NCI-H2029 (cell line): ENCODE measurements at places on chromosomes 1 and 21.

GRCh38 chr1:166113031-166113430, 53.8 kb downstream of the FAM78B start:
- DNase-seq, result no peak

DNA sequence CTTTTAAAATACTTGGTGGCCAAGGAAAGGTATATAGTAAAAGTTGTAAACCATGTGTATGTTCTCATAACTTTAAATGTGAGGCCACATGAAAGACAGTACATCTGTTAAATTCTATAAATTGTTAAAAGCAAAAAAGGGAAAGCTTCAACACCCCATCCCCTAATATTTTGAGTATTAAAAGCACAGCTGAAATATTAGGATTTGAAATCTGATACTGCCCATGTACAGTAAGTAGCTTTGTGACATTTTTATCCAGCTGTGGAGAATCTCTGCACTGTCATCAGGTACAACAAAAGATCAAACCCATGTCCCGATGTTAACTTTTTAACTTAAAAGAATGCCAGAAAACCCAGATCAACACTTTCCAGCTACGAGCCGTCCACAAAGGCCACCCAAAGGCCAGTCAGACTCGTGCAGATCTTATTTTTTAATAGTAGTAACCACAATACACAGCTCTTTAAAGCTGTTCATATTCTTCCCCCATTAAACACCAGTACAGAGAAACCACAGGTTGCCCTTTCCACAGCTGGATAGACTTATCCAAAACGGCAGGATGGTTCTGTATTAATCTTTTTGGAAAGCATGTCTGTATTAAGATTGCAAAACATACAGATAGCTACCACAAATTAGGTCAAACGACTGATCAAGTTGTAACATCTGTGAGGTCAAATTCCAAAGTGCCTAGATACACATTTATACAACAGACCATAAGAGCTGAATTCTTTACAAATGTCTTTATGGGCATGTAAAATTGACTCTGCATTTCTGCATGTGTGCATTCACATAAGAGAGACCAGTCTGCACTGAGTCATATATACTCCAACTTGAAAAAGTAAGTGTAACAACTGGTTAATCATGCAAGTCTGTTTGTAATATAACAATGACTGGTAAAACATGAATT, 5.2 kb downstream of the IRF2BP2 start:
- DNase-seq, result no peak

GRCh38 chr1:187078916-187079315, 250.2 kb downstream of the PLA2G4A start:
- no peak for DNase-seq

DNA sequence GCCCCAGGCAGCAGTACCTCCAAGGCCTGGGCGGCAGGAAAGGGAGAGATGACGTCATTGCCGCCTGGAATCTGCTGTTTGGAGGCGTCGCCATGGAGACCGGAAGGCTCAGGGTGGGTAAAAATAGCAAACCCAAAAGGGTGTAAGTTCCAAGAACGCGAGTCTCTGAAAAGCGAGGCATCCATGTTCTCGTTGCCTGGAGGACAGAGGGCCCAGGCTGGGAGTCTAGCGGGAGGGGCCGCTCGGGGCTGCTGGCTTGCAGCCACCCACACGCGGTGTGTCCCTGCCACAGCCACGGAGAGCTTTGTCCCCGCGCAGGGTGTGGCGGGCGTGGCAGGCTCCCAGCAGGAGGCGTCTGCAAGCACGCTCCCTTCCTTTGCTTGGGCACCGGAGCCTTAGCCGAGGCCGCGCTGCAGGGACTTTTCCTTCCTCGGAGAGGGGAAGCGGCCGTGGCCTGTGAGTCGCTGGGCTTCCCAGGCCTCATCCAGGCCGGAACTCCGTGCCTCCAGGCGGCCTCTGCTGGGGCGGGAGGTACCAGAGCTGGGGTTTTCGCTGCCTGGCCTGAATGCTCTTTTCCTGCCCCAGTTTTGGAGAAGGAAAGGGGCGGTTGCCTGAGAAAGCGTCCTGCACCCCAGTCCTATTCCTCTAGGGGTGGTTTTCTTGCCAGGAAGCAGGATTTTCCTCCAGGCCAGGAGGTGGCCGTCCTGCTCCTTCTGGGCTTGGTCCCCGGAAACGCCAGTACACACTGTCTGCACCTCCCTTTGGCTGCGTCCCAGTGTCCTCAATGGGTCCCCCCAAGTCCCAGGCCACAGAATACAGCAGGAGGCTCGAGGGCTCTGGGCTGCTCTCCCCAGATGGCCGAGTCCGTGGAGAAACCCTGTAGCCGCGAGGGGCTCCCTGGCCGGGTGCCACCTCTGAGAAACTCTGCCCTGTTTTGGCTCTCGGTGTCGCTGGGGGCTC, 15.3 kb upstream of the SKI start:
- peak; percentile 24 for DNase-seq

DNA sequence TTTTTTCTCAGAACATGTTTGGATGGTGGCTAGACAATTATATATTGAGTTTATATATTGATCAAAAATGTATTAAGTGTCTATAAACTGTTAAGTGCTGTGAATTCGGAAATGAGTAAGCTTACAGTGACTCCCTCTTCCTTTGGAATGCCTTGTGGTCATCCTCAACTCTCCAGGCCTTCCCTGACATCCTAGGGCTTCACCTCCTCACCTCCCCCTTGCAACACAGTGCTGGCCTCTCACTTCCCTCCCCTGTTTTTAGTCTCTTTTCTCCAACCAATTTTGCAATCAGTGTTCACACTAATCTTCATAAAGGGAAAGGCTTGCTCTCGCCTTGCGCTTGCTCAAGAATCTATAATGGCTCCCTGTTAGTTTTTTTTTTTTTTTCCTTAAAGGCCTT, 95.1 kb upstream of the C1orf21 start:
- DNase-seq, result no peak

GRCh38 chr1:26719205-26719604, 23.4 kb downstream of the ARID1A start:
- DNase-seq, result no peak

DNA sequence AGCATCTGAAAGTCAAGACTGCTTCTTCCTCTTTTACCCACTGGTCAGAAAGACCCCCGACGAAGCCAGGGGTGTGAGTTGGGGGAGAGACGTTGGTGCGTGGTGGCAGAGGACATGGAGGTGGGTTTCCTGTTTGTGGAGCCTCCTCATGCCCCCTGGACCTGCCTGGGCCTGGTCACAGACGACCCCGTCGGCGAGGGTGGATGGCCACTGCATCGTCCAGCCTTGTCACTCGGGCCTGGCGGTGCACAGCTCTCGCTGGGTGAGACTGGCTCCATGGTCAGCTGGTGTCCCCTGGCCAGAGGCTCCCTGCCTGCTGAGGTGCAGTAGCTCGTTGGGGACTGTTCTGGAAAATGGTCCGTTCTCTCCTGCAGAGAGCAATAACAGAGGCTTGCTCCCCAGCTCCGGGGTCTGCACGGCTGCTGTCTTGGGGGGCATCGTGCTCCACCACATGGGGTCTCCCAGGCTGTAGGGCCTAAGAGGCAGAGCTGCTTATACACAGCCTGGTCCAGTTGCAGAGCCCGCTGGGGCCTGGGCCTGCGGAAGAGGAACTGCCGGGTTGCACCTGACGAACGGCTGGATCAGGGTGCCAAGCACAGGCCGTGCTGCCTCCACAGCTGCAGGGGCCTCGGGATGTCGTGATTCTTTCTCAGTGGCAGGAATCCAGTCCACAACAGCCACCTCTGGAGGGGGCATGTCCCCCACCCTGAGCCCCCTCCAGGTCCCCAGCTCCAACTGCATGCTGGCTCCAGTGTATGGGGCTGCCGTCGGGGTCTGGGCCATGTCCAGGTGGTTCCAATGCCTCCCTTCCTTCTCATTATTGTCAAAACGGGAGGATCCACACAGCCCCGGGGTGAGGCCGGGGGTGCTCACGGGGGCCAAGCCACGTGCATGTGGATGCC, 18.0 kb upstream of the ACTRT2 start:
- no peak for DNase-seq

DNA sequence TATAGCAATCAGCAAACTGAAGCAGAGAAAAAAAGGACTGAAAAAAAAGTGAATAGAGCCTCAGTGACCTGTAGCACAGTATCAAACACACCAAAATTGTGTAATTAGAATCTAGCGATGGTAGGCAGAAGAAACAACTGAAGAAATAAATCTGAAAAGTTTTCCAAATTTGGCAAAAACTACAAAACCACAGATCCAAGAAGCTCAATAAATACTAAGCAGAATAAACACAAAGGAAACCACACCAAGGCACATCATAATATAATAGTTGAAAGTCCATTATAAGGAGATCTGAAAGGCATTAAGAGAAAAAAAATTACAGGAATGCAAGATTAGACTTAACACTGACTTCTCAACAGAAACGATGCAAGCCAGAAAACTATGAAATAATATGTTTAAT, 7.1 kb upstream of the IL12RB2 start:
- DNase-seq, result no peak

- DNase-seq, result no peak
Measured at GRCh38 chr1:43455213-43455889, 1.6 kb upstream of the HYI start.

DNA sequence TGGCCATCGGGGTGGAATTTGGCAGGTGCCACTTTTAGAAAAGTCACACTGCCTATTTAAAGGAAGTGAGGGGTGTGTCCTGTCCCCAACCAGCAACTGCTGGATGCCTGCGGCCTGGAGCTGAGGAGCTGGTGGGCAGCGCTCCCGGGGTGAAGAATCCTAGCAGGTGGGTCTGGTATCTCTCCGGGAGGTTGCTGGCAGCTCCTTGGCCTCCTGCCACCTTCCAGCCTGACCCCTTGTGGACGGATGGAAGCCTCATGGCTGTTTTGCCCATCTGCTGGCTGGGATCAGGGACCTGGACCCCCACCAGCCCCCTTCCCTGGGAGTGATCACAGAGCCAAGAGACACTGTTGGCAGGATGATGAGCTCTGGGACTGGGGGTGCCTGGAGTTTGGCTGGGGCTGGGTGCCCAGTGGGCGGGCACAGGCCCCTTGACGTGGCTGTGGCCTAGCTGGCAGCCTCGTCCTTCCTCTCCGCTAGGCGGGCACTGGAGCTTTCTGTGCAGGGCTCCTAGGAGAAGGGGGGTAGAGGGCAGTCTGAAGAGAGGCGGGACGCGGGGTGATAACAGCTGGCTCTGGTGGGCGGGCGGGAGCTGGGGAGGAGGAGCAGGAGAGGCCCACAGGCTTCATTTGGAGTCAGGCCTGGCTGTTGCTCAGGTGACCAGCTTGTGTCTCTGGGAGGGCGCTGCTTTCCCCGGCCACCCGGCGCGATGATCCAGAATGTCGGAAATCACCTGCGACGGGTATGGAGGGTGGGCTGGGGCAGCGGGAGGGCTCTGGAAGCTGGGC, at the start of gene ACOT11:
Gene ACOT11, plus strand, starts transcription at position 628 of the 788 bp plus-strand sequence. Its CDS starts 82 bp downstream, at position 710.
- DNase-seq, result peak; percentile 85

DNA sequence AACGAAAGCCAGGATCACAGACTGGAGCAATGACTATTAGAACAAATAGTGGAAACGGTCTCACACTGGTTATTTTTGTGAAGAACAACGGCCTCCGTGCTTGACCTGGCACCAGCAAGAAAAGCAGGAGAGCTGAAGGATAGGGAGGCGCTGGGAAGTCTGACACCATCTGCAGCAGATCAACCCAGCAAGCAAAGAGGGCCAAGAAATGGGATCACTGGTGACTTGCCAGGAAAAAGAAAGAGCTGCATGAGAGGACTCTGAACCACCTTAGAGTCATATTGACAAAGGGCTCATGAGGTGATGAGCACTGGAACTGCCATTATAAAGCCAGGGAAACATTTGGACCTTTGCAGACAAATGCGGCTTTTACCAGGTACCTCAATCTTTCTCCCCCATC, 25.0 kb downstream of the MTOR start:
- no peak for DNase-seq

GRCh38 chr1:27045973-27046558, 33.4 kb upstream of the TENT5B start:
- no peak for DNase-seq

- DNase-seq, result no peak
Measured at GRCh38 chr1:910881-911721, 12.6 kb upstream of the SAMD11 start.

- DNase-seq, result no peak
Measured at GRCh38 chr1:227396539-227397353, 78.5 kb upstream of the CDC42BPA start.

- no peak for DNase-seq
Measured at GRCh38 chr21:31278511-31279130, 65.4 kb downstream of the TIAM1 start.

GRCh38 chr1:169680377-169681019, 30.9 kb downstream of the SELL start:
- no peak for DNase-seq

DNA sequence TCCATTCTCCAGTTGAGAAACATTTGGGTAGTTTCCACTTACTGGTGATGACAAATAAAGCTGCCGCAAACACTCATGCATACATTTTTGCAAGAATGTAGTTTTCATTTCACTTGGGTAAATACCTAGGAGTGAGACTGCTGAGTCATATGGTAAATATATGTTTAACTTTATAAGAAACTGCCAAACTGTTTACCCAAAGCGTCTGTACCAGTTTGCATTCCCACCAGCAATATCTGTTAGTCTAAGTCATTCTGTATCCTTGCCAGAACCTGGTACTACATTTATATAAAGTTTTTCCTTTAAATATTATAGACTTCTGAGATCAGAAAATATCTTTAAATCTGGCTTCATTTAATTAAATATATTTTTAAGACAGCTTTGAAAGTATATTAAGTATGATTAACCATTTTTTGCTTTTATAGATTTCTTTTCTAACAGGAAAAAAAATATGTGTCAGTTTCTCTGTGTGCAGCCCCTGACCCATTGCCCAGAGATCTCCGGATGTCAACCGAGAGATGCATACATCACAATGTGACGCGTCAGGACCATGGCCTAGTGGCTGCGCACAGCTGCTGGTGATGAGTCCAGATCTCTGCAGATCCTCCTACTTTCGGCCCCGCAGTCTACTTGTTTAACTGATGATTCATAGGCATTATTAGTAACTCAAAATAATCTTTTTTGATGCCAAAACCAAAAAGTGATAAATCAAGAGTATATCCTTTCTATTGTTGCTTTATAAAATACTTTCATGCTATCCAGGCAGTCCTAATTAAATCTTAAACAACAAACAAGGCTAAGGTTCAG, 227.1 kb upstream of the MAP1LC3C start:
- DNase-seq, result no peak

- no peak for DNase-seq
Measured at GRCh38 chr1:230641900-230642262, 400 bp upstream of the COG2 start.

GRCh38 chr1:1058921-1059493, 15.1 kb downstream of the RNF223 start:
- no peak for DNase-seq
